ENCODE measurements at places on chromosomes 1 and 21.

DNA sequence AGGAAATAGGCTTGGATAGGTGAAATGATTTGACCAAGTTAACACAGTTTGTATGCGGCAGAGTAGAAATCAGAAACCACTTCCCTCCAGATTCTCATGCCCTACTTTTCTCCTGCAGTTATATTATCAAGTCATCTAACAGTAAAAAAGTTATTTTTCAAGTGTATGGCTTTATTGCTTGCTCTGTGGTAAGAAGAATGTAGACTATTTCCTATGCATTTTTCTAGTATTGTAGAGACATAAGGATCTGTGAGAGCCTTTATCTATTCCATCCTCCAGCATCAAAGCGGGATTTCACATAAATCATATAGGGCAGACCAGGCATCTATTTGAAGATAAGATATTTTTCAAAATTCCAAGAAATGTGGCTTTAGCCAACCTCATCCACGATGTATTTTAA is 208.5 kb downstream of the TTLL7 start:
- no peak for DNase-seq

DNA sequence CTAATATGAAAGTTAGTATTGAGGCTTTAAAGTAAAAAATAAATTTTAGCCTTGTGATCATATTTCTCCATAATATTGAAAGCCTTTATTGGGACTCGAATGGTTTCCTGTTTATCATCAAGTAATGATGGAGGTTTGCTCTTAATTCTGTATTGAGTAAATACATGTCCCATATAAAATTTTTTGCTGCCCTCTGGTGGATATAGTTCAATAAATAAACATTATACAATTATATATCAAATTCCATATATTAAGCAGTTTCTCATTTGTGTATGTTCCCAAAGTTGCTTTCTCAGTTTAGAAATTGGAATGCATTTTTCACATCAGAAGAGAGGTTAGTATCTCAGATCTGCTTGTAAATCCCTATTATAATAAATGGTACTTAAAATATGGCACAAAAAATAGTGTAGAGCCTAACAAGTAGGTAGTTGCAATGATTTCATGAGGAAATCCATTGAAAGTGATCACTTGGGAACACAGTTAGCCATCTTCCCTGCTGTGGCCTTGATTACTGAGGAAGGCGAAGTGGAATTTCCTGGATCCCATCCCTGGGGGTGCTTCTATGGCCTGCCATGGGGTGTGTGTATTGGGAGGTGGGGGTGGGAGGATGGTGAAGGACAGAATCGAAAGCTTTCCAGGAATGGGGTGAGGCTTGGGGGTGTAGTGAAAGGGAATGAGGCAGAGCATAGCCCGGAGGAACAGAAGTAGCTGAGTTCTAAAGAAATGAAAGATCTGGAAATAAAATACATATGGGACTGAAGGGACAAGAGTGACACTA is 84.1 kb upstream of the C21orf91 start:
- peak; percentile 66 for DNase-seq

GRCh38 chr1:92476071-92476631 is 10.6 kb downstream of the GFI1 start:
- DNase-seq, result peak; percentile 74

GRCh38 chr1:58030456-58030855 is 516.1 kb downstream of the OMA1 start:
- DNase-seq, result no peak

DNA sequence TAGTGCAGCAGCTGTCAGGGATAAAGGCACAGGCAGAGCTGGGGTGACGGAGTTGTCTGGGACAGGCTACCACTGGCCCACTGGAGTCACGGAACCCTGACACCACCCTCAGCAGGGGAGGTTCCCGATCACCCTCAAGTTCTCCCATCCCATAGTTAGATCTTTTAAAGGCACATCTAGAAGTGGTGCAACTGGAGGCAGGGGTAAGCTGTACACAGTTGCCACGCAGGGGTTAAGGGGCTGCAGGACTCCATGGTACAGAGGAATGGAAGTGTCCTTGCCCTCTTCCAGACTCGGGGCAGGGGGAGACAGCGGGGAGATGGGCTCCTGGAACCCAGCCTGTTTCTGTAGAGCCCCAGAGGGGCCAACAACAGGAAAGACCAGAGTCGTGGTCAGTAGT is 13.3 kb downstream of the CC2D1B start:
- DNase-seq, result no peak

DNA sequence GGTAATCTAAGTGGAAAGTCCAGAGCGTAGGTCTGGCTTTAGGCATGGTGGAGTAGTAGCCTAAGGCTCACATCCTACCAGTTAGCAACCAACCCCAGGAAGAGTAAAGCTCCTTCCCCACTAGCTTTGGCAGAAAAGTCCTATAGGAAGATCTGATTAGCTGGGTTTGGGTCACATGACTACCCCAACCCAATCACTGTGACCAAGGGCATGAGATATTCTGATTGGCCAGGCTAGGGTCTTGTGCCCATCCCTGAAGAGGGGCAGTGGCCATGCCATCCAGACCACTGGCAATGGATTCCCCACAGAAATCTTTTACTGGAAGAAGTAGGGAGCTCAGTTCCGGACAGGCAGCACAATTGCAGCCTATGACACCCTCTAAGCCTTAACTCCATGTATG is 58.6 kb upstream of the CD34 start:
- DNase-seq, result no peak
